ENCODE measurements at places on chromosomes 2 and 18.

DNA sequence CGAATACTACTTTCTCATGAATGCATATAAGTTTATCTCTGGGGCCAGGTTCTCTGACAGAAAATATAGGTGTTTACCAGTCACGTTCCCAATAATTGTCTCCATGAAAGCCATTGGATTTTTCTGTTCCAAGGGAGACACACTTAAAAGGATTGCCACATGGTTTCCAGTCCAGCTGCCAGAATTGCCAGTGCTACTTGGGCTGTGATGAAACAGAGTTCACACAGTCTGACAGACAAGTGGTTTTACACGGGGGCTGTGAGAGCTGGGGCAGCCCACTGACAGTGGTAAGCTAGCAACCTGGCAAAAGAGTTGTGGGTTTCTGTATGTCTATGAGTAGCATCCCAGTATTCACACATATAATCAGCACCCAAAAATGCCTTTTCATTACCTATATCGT lies 27.7 kb upstream of the ATRAID start:
- no peak for DNase-seq

GRCh38 chr18:5197032-5197434 lies at the start of gene AKAIN1:
AKAIN1 (minus strand) TSS chr18:5197257; CDS start chr18:5197053, 204 bp downstream.
- DNase-seq, result no peak

GRCh38 chr2:240596080-240596460 lies 9.5 kb downstream of the CAPN10 start:
- no peak for DNase-seq

DNA sequence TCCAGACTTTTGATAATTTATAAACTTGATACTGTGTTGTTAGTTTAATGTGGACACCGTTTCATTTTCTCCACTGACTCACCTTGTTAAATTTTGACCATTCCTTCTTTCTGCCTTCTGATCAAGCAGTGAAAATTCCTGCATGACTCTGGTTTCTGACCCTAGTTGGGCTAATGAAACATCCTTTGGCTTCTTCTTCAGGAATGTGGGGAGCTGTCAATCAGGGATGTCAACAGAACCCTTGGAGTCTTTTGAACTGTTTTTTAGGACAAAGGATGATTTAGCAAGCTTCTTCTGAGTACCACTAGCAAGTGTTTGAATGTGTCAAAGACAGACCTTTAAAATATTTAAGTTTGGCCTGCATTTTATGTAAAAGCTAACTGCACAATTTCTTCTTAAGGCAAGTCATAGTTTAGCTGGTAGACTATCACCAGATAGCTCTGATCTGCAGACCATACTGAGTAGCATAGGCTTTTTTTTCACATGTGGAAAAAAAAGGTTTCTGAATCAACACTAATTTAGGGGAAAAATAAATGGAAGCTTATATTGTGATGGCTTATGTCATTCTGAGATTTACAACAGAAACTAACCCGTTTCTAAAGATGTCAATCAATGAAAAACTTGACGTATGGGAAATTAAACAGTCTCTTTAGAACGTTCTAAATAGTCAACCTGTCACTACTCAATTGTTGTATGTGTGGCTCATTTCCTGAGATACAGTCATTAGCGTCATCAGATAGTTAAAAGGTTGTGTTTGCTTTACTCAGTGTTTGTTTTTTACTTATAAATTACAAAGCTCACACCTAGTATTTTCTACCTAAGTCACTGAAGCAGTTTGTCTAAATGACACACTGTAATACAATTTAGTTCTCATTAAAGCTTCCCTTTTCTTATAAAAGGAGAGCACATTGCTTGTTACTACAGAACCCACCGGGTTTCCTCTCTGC lies 311.4 kb downstream of the PTPRM start:
- no peak for DNase-seq

- DNase-seq, result no peak
Measured at GRCh38 chr2:43033016-43033270, 193.5 kb downstream of the ZFP36L2 start.

- DNase-seq, result no peak
Measured at GRCh38 chr2:348361-348916, 60.5 kb upstream of the ALKAL2 start.

- no peak for DNase-seq
Measured at GRCh38 chr18:49378458-49378857, 82.0 kb downstream of the DYM start.

- DNase-seq, result no peak
Measured at GRCh38 chr2:149595056-149595963, 7.7 kb upstream of the MMADHC start.

DNA sequence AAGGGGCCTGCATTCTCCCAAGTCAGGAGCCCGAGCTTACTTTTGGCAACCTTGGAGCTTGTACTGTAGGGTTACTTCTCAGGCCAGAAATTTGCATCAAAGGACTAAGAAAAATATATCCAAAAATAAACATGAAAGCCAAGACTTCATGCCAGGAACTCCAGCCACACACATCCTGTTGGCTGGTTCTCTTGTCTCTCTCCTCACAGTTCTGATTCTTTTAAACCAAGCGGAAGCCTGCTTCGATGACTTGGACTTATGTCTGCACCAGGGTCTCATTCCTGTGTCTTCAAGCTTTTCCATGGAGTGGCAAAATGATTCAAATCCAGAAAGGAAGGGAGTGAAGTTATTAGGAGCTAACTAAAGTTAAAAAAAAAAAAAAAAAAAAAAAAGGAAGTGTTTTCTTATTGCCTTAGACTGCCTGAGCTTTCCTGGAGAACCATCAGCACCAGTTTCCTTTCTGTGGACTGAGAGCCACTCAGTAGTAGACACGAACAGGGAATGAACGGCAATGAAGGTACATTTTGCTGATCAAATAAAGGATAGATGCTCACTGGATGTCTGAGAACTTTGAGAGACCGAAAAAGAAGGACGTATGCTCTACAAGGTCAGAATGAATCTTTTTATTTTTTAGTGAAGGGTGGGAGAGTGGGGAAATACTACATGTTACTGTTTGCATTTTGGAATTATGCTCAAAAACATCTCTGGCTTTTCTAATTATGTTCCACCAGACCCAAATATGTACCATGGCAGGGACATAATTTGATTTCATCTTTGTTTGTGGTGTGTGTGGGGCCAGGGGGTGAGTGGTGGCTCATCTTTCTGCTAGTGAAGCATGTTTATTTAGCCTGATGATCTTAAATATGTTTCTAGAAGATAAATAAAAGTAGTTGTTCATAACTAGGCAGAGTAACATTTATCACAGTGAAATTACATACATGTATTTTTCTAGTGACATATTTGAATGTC lies 86.0 kb downstream of the RAPGEF4 start:
- DNase-seq, result no peak

Measured in activated T-cell treated with anti-CD3 and anti-CD28 coated beads for 24 hours (primary cell).